ENCODE measurements at places on chromosomes 3 and 15.

- DNase-seq, result no peak
These were observed 11.2 kb downstream of the PPCDC start for GRCh38 chr15:75034615-75035014.

GRCh38 chr15:68277131-68277602, 378 bp upstream of the FEM1B start:
- DNase-seq, result no peak

DNA sequence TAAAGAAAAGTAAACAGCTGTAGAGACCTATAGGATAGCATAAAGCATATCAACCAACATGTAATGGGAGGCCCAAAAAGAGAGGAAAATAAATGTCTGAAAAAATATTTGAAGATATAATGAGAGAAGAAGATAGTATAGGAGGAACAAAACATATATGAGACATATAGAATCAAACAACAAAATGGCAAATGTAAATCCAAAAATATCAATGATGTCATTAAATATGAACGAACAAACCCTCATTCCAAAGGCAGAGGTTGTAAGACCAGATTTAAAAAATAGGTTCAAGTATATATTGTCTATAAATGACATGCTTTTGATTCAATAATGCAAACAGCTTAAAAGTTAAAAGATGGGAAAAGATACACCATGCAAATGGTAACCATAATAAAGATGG, 470.4 kb downstream of the AGBL1 start:
- no peak for DNase-seq

DNA sequence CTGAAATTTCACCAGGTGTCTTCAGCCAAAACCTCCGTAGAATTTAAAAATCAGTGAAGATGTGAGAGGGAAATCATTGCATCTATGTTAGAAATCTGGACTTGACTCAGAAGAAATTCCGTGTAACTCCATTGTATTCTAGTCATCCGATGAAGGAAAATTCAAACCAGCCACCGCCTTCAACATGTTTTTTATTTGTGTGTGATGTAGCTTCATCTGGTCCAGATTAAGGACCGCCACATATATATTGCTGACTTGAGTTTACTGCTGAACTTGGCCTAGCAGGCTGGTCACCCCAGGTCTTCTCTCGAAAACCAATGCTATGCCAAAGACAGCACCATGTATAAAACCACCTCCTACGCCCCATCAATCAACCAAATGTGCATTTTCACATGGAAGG, 120.9 kb downstream of the FOXP1 start:
- no peak for DNase-seq

DNA sequence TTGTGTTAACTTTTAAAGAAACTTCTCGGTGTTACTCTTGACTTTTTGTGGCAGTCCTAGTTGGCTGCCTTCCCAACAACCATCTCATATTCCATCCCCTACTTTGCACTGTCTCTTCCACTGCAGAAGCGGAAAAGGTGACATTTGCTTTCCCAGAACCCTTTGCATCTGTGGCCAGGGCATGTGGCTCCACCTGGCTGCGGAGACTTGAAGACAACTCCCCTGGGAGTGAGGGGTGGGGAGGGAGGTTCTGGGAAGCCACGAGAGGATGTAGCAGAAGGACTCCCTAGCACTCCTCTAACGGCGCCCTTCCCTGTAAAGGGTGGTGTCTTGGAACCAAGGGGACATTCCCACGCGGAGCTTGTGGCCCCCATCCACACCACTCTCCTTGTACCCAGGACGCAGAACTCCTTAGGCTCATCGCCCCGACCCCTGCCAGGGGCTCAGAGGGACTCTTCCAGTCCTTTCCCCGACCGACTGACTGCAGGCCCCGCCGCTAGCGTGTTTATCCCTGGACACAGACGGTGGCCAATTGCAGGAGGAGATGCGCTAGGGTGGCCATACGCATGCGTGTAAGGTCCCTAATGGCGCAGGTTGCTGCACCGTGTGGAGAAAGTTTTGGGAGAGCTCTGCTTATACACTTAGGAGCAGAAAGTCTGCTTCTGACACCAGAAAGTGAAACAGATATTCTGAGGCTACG, 33.2 kb upstream of the SECISBP2L start:
- no peak for DNase-seq

DNA sequence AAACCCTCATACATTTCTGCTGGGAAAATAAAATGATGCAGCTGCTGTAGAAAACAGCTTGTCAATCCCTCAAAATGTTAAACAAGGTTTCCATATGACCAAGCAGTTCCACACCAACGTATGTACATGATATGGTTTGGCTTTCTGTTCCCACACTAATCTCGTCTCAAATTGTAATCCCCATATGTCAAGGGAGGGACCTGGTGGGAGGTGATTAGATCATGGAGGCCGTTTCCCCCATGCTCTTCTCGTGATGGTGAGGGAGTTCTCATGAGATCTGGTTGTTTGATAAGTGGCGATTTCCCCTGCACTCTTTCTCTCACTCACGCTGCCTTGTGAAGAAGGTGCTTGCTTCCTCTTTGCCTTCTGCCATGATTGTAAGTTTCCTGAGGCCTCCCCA, 100.6 kb upstream of the SLC24A5 start:
- DNase-seq, result no peak

DNA sequence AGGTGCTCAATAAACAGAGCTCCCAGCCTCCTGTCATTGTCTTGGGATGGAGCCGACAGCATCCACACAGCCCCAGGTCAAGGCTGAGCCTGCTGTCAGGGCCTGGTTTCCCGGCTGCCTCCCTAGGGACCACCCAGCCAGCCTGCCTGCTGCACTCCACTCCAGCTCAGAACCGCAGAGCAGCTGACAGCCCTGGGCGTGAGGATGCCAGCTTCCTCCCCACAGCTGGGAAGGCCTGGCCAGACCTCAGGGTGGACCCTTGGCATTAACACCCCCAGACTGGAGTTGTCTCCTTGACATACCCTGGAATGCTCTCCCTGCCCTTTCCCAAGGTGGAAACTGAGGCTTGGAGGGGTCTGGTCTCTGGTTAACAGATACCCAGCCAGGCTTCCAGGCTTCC, 112.0 kb downstream of the WNT7A start:
- no peak for DNase-seq

GRCh38 chr15:74179101-74179841, 5.8 kb downstream of the ISLR start:
- DNase-seq, result no peak

DNA sequence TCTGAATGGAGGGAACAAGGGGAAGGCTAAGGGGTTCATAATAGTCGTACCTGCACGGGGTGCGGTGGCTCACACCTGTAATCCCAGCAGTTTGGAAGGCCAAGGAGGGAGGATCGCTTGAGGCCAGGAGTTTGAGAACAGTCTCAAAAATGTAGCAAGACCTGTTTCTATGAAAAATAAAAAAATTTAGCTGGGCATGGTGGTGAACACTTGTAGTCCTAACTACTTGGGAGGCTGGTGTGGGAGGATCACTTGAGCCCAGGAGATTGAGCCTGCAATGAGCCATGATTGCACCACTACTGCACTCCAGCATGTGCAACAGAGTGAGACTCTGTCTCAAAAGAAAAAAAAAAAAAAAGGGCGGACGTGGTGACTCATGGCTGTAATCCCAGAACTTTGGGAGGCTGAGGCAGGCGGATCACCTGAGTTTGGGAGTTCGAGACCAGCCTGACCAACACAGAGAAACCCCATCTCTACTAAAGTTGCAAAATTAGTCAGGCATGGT, 17.9 kb upstream of the HDAC11 start:
- no peak for DNase-seq

DNA sequence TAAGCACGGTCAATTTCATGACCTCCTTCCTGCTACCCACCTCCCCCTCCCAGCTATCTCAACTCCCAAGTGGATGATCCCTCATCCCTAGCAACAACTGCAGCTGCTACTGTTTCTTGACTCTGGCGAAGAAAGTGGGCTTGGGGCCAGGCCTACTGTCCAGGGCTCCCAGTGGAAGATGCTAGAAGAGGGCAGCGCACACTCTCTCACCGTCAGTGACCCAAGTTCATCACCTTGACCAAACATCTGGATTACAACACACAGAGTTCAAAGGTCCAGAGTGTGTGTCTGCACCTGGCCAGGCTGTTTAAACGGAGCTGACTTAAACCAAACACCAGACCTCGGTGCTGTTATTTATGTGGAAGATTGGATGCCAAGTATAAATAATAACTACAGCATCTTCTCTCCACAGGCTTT, 385.6 kb downstream of the SHQ1 start:
- DNase-seq, result no peak

DNA sequence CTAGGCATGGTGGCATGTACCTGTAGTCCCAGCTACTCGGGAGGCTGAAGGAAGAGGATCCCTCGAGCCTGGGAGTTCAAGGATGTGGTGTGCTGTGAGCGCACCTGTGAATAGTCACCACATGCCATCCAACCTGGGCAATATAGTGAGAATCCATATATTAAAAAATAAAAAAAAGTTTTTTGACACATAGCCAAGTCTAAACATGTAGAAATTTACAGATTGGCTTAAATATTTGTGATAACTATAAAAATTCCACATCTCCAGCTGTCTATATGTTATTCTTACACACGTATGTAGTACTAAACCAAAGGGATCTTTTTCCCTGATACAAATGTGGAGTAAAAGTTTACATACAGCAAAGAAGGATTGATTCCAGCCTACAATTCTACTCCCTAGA, 119.7 kb downstream of the CNTN4 start:
- DNase-seq, result no peak

DNA sequence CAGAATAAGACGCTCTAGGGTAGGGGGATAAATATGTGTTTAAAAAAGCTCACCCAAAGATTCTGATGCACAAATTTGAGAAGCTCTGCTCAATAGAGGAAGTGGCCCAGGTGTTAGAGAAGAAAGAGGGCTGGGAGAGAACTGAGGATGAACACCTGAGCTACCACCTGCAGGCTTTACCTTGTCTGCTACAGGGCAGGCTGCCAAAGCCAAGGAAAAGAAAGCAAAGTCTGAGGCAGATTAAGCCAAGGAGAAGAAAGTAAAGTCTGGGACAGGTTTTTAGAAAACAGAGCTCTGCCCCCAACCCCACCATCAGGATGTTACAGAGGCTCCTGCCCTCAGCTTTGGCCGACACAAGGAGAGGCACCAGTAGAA, 92.9 kb downstream of the THRB start:
- DNase-seq, result no peak

GRCh38 chr15:93037820-93038705, 50.9 kb downstream of the RGMA start:
- DNase-seq, result no peak

DNA sequence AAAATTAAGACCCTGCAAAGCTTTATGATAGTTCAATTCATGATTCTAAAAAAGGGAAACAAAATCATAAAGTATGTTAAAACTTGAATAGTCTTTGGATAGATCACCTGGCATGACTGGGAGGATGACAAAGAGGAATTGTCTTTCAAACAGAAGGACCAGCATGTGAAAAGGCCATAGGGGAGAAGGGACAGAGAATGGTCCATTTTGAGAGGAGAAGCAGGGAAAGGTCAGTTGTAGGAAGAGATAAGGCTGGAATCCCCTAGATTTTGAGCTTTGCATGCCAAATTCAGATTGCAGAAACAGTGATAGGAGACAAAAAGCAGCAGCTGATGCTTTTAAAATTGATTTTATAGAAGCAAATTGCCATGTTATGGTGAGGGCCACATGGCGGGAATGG, 12.7 kb downstream of the PROS1 start:
- DNase-seq, result no peak

Measured in stimulated activated CD8-positive, alpha-beta memory T cell treated with anti-CD3 and anti-CD28 coated beads, Interleukin-4, amount 100 ng/mL, for 4 hours (primary cell).